ENCODE measurements at places on chromosomes 4 and X.

DNA sequence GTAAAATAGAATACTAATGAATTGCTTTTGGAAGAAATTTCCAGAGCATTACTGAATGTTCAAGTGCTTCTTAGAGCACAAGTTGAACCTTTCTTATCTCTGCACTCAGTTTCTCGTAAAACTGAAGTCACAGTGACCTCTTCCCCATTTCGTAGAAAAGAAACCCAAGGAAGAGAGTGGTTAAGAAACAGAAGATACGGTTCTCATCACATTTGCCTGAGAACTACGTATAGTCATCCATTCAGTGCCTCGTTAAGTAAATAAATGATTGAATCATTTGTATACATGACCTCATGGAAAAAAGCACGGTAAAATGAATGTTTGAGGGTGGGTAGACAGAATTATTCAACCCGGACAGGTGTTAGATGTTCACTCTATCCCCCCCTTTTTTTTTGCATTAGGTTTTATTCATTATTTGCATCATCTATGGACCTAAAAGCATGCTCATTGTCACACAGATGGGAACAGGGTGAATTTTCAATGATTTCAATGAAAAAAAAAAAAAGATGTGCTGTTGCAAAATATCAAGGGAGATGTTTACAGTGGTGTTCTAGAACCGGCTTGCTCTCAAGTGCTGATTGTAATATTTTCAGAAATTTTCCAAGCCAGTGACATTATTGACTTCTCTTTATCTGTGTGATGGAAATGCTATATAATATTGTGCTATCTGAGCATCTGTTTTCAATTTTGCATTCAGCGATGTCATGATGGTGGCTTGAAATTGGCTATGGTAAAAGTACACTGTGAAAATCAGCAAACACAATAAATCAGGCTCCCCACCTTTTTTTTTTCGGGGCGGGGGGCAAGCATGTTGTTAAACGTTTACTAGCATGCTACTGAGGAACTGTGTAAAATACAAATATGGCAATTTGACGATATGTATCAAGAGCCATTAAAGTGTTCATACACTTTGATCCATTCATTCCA, 4.3 kb downstream of the RHOH start:
- DNase-seq: peak; percentile 61

- DNase-seq: peak; percentile 29
These were observed 119.1 kb upstream of the OTUD4 start for GRCh38 chr4:145299380-145300076.

DNA sequence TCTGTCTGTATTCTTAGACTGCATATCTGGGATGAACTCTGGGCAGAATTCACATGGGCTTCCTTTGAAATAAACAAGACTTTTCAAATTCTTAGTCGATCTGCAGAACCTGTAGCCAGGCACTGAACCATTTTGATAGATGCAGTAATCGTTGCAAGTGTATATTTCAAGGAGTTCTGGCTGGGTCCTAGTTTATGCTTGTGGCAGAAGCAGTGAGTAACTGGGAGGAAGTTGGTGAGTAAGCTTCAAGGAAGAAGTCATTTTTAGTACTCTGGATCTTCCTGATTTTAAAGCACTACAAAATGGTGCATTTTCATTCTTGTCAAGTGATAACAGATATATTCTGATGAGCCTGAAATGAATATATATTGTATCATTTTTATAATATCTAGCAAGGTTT, 9.5 kb downstream of the HPRT1 start:
- DNase-seq: no peak

GRCh38 chr4:48133669-48134068, 381 bp downstream of the TXK start:
- no peak for DNase-seq

All from CD4-positive, alpha-beta T cell (primary cell).